Activated naive CD8-positive, alpha-beta T cell treated with anti-CD3 and anti-CD28 coated beads, Interleukin-2, amount 10 ng/mL, durations not matched to agents 7 days and 5 days (primary cell): ENCODE measurements at places on chromosomes 6 and 20.
A peak's percentile ranks its signal among the peaks of the same experiment; 100 is the strongest.

GRCh38 chr6:27400877-27401642 is 12.5 kb downstream of the ZNF391 start:
- no peak for DNase-seq

- DNase-seq: no peak
These were observed 171.3 kb downstream of the HACE1 start for GRCh38 chr6:104688283-104688969.

DNA sequence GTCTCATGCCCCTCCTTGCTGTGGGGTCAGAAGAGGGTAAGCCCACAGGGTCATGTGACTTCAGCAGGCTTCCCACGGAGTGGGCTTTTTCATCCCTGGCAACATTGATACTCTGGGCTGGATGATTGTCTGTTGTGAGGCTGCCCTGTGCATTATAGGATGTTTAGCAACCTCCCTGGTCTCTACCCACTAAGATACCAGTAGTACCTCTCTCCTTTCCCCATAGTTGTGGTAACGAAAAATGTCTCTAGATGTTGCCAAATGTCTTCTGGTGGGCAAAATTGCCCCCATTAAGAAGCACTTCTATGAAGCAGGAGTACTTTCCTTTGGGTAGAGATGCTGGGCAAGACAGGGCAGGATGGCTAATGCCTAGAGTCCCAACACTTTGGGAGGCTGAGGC is 232.5 kb upstream of the ZNF217 start:
- DNase-seq: no peak

GRCh38 chr20:51434580-51435247 is 107.8 kb downstream of the NFATC2 start:
- no peak for DNase-seq

GRCh38 chr6:69005199-69005598 is 370.1 kb downstream of the ADGRB3 start:
- DNase-seq: no peak

DNA sequence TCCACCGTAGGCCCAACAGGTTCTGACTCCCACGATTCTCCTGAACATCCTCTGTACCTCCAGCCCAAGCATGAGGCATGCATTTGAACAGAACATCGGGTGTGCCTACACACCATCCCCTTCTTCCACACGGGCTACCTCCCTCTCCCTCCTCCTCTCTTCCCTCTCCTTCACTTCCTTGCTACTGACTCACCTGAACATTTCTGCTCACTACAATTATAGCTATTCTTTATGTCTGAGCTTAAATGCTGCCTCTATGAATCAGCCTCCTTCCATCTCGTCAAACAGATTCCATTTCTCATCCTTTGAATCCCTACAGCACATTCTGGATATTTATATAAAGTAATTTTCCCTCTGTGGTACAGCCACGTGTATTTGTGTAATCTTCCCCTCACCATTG is 71.4 kb upstream of the MYLIP start:
- no peak for DNase-seq

DNA sequence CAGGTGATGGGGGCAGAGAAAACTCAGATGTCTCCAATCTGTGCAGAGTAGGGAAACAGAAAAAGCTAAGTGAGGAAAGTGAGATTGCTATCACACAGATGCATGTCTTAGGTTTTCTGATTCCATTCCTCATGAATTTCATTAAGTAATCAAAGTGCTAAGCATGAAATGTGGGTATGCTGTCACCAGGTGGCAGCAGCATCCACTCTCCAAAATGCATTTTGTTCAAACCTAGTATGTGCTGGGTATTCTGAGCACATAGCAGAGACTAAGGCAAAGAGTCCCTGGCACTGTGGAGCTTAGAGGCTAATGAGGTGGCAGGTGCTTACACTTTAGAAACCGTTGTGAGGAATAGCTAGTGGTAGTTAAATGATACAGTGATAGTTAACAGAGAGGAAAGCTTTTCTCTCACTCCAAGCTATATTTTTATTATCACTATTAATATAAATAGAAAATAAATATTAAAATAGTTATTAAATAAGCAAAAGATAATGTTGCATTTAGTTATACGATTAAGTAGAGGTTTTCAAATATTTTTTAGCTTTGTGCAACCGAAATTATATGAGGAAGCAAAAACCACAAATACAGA is 179.5 kb downstream of the CDH26 start:
- no peak for DNase-seq

DNA sequence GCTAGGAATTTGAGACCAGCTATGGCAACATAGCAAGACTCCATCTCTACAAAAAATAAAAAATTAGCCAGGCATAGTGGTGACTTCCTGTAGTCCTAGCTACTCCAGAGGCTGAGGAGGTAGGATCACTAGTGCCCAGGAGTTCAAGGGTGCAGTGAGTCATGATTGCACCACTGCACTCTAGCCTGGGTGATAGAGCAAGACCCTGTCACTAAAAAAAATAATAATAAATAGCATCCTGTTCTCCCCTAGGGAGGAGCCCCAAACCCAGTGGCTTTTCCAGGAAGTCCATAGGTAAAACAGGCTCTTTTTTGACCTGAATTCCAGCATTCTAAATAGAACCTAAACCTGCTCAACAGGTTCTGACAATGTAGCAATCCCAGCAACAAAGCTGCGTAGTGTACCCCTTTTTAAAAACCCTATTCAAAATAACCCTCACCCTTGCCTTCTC is 192.0 kb downstream of the ALDH8A1 start:
- DNase-seq: no peak

DNA sequence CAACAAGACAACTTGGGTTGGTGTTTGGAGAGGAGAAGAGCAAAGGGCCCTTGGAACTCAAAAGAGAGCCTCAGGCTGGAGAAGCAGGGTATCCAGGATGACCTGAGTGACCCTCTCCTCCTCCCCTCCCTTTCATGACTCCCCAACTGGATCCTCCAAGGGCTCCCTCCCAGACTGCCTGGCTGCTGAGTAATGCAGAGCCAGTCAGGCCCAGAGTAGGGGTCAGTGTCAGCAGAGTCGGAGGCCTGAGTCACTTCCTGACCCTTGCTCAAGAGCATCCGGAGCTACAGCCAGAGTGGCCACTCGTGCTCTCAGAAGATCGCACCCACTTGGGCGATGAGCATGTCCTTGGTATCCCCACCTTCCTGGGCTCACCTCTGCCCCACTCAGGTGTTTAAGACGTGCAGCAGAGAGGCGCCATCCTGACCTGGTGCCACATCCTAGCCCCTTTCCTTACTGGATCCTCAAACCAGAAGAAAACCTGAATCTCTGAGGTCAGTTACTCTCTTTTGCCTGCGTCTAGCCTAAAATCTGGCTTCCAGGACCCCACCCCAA is 2.8 kb upstream of the MAPK13 start:
- no peak for DNase-seq

DNA sequence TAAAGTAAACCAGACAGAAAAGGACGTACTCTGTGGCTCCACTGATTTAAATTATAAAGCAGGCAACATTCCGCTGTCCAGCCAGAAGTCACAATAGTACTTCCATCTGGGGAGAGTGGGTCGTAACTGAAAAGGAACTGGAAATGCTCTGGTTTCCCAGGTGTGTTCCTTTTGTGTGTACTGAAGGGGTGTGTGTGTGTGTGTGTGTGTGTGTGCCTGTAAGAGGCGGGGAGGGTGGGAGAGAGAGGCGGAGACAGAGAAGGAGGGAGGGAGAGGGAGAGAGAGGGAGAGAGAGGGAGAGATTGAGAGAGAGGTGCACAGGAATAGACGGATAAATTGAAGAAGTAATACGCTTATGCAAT is 178.4 kb upstream of the ZNF184 start:
- no peak for DNase-seq

DNA sequence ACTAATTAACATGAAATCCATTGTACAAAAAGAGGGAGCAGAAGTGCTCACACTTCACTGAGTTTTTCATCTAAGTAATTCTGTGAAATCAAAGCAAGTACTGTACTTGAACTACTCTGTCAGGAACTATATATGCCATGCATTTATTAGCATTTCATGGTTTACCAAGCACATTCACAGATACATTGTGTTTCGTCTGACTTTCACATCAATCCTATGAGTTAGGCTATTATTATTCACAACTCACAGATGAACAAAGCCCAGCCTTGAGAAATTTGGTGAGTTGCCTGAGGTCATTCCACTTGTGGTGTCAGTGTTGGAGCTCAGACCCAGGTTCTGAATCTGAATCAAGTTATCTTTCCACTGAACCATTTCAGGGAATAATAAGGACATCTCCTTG is 33.7 kb upstream of the TENT5A start:
- no peak for DNase-seq

DNA sequence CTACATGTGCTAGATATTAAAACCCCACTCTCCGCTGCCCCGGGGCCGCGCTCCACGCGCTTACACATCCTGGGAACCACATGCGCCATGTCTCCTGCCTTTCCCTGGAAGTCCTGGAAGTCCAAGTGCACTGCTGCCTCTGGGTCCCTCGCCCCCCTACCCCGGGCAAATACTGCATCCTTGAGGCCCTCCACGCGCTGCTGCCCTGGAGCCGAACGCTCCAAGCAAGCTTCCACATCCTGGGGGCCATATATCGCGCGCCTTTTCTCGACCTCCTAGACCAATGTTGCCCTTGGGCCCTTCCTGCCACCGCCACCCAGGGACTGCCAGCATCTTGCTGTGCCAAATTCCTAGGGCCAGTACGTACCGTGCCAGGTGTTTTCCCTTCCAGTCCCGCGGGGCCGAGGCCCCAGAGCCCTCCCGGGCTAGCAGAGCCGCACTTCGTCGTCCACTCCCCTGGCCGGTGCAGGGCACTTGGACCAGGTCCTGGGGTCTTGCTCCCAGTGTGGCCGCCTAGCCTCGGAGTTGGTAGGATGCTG is 779 bp upstream of the KCNG1 start:
- DNase-seq: no peak

- DNase-seq: no peak
These were observed 22.2 kb downstream of the CARMIL1 start for GRCh38 chr6:25301362-25301761.

DNA sequence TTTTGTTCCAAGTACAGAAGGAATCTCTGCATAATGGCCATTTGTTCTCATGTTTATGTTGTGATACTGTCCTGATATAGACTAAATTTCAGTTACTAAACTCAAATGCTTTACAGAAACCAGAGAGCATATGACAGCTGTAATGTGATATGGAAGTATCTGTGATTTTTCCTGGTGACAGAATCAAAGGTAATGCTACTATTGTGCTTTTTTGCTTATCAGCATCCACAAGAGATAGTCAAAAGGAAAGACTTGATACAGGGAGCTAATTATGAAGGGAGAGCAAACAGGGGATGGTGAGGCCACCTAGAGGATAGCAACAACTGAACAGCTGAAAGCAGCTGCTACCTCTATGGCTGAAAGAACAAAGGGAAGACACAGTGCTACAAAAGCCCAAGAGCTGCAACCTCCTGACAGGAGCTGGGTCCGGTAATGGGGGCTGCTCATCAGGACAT is 181.4 kb downstream of the PHF3 start:
- no peak for DNase-seq

DNA sequence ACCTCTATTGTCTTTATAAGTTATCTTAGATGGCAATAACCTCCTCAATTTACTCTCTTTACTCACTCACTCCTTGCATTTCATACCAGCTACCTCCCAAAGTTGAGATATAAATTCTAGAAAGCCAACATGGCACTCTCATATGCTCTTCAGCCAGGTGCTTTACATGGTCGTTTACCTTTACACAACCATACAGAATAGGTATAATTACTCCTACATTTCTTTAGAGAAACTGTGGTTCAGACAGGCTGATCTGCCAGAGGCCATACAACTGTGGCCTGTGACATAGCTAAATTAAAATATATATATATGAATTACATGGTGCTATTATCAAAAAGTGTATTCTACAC is 45.7 kb downstream of the HBS1L start:
- DNase-seq: no peak

DNA sequence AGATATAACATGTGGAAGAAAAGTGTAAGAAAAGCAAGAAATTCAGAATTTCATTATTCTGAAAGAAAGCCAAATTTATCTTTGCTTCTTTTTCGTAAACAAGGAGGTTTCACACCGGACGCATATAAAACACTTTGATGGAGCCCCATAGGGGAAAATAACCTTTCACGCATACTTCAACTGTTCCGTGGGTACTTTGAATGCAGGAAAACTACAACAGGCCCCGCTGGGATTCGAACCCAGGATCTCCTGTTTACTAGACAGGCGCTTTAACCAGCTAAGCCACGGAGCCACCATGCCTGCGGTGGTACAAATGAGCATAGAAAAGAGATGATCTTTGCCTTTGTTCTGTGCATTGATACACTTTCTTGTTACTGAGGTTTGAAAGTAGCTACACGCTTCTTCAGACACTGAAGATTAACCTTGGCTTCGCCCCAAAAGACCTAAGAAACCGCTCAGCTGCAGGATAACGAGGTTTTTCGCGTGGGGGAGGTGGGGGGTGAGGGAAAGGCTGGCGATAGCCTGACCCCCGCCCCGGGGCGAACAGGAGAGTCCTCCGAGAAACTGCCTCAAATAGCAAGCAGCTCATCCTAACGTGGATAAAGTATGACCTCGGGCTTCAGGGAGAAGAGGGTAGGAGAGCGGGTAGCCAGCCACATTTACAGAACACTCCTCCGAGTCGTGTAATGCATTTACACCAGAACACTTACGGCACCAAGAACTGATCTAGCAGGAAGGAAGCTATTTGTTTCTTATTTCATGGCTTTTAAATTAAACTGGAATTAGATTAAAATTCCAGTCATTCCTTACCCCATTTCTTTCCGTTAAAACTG is 5.3 kb upstream of the HMGN4 start:
- DNase-seq: peak; percentile 80

GRCh38 chr20:33746325-33746998 is 14.7 kb downstream of the ZNF341 start:
- DNase-seq: no peak

- peak; percentile 86 for DNase-seq
These were observed 19.8 kb upstream of the ZSCAN16 start for GRCh38 chr6:28104392-28105244.

DNA sequence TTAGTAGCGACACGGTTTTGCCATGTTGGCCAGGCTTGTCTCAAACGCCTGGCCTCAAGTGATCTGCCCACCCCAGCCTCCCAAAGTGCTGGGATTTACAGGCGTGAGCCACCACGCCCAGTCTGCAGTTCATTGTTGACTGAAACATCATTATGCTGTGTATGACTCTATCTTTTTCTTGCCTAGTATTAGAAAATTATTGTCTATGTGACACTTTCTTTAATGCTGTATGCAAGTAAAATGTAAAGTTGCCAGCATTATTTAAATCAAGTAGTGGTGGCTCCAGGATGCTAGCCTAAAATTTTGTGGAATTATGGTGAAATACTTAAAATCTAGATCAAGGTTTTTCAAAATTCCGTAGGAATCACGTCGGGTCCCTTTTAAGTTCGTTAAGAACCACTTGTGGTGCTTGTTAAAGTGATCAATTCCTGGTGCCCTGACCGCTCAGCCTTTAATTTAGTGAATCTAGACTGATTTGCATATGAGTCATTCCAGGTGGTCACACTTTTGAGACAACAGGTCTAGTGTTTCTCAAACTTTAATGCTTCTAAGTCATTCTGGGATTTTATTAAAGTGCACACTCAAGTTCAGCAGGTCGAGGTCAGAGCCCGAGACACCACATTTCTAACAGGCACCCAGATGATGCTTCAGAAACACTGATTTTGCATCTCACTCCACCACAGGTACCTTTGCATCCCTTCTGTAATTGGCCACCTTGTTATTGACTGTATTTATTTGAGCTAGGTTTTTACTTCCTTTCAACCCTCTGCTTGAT is 132.6 kb upstream of the MTHFD1L start:
- DNase-seq: no peak
